ENCODE measurements at places on chromosomes 6 and 20.
A peak's percentile ranks its signal among the peaks of the same experiment; 100 is the strongest.

DNA sequence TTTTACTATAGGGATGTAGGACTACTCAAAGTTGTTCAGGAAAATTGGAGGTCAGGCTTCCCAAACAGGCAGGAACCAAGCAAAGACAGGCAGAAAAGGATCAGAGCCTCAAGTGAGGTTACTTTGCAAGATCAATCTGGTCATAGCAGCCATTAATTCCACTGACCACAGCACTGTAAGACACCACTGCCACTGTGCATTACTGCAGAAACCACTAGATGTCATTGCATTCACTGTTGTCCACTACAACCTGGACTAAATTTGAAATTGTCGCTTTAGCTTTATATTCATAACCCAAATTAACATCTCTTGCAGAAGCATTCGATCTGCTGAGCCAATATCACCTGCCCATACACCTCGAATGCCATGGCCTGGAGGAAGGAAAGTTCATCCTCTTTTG, 126.9 kb upstream of the UFL1 start:
- no peak for DNase-seq

GRCh38 chr20:48456366-48457192, 371.2 kb downstream of the PREX1 start:
- DNase-seq = no peak

GRCh38 chr6:135209803-135210202, 28.7 kb downstream of the MYB start:
- DNase-seq = peak; percentile 21

DNA sequence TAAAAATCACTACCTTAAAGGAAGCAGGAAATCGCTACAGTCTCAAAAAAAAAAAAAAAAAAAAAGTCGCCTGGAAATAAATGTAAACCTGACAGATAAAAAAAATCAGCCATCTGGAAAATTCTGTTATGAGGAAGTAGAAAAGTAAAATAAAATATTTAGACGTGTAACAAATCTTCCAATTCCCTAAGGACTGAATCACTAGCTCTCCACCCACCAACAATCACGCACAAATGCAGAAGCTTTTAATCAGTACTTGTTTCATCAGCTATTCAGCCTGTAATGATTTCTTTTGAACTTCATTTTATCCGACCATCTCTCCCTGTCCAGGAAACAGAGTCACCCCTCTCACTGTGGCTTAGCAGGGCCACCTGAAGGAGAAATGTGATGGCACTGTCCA, 59.0 kb downstream of the SLC23A2 start:
- DNase-seq = no peak

DNA sequence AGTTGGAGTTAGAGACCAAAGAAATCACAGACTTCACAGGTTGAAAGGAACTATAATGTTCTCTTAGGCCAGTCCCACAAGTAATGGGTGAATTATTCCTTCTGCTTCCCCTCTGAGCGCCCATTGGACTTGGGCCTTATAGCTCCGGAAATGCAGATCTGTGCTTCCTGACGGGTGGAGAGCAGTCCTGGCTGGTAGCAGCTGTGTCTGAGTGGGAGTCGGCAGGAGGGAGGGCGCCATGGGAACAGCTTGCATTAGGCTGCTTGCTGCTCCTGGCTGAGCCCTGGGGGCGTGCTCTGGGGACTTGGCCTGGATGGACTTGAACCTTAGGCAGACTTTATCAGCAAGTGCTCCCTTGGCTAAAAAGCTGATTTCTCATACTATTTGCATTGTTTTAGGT, 18.4 kb upstream of the NUP153 start:
- DNase-seq = no peak

Data from CD4-positive, alpha-beta T cell treated with Interleukin-4 for 4 hours (primary cell).